ENCODE measurements at places on chromosomes 3 and 15.

DNA sequence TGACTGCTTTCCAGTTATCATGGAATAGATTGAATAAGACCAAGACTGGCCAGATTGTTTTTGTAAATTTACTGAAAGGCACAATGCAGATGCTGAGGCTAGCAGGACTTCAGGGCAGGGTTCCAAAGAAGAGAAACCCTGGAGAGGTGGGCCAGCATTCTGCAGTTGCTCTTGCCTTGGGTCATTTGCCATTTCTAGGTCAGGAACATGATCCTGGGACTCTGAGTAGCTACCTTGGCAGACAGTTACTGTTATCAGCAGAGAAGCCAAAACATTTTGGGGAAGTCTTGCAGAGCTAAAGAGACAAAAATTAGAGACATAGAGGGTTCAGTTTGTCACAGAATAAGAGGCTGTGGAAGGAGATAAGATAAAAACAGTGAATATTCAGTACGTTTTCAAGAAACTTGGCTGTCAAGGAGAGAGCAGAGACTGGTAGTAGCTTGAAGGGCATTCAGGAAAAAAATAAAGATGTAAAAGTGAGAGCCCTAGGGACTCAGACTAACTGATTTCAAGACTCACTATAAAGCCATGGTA, 46.8 kb upstream of the MYRIP start:
- DNase-seq, result no peak

DNA sequence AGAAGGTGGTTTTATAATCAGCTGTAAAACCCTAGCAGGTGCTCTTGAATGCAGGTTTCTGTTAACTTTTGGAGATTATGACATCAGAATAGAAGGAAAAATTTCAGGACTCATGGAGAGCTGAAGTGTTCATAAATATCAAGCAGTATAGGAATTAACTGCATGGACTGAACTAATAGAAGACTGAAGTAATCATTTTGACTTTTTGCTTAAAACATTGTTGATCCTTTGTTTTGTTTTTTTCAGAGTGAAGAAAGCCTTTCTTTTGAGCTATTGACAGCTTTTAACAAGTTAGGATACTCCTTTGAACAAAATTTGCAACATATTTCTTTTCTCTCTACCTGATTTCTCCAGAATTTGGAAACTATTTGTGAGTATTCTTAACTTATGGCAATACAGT, 70.6 kb upstream of the DAZL start:
- no peak for DNase-seq

GRCh38 chr3:67031986-67032385, 33.9 kb downstream of the KBTBD8 start:
- DNase-seq, result no peak

DNA sequence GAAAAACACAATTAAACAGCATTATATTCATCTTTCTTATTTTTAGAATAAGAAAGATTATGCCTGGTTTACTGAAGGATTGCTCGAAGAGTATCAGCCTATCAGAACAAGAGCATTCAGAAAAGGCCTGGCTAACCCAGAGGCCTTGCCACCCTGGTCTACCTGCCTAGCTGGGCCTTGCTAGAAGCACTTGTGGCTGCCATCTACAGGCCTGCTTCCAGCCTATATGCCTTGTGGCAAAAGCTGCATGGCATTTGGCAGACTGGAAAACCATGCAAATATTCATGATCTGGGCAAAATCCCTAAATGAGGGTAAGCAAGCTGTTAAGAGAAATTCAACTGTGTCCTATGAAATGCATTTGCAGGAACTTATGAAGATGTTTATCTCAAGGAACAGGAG, 9.3 kb upstream of the ATP13A4 start:
- DNase-seq, result no peak

- no peak for DNase-seq
Observed at GRCh38 chr3:73575953-73576352, 48.8 kb downstream of the PDZRN3 start.

DNA sequence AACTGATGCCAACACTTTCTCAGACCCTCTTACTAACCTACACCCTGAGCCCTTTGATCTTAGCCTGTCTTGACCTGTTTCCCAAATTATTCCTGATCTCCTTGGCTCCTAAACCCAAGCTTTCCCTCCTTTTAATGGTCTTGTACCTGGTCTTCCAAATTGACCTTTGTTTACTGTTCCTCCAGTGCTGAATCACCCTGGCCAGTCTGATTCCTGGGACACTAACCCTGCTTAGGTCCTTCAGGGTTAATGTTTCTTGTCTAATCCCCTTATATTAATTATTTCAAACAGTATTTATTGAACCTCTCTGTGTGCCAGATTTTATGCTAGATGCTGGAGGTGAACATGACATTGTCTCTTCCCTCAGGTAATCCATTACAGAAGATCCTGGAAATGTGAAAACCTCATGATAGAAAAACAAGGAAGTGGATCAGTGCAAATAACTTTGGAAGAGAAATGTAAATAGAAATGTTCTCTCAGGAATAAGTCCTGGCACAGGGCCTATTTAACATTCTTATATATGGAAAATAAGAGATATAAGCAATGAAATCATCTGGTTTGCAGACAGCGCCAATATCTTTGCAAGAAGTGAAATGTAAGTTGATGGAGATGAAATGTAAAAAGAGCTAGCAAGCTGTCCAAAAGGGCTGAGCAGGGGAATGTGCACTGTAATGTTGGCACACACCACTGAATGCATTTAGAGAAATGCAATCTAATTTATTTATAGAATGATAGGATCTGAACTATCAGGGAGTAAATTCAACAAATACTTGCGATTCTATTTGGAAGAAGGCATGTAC, 20.7 kb downstream of the HGD start:
- DNase-seq, result peak; percentile 77

DNA sequence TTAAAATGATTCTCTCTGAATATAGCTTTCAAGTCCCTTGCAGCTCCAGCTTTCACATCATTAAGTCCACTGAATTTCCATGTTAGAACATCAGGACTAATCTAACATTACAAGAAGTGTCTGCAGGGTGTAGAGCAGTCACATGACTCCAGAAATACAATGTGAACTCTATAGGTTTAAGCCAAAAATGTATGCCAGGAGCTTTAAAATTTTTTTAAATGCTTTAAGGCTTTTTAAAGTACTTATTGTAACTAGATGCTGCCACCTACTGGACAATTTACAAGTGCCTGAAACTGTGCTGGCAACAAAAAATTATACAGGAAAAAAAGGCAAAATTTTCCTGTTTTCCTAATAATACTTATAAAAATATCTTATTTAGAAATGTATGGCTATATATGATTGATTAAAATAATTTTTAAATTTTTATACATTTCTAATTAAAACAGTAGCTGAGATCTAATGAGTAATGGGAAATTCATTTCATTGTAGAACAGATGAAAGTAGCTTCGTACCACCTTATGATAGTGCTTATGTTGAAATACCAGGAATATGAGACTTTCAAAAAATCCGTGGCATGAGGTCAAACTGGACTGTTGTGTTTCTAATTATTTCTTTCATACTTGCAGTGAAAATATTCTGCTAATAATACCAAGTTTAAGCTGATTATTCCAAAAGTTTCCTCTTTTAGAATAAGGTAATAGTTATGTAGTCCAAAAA, 25.7 kb downstream of the FSIP1 start:
- DNase-seq, result peak; percentile 62

Data from muscle of back (tissue), 13 donors.